Renal cortical epithelial cell (primary cell): ENCODE measurements at places on chromosomes 16 and 17.

DNA sequence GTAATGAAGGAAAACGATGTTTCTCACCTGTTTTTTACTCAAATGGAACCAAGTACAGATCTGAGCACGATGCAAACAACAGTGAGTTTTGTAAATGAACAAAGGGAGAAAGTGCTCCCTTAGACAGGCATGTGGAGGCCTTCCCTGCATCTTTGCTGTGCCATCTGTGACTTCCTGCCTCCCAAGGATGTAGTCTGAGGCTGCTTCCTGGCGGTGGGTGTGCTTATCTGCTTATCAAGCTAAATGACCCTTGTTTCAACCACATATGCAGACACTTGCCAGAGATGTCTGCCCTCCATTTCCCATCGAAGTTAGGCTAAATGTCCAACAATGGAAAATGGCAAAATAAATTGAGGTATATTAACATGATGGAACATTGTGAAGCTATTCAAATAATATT is 34.6 kb downstream of the RGS9 start:
- DNase-seq = no peak

- DNase-seq = no peak
These were observed 75.1 kb downstream of the ZNF778 start for GRCh38 chr16:89292443-89293078.

DNA sequence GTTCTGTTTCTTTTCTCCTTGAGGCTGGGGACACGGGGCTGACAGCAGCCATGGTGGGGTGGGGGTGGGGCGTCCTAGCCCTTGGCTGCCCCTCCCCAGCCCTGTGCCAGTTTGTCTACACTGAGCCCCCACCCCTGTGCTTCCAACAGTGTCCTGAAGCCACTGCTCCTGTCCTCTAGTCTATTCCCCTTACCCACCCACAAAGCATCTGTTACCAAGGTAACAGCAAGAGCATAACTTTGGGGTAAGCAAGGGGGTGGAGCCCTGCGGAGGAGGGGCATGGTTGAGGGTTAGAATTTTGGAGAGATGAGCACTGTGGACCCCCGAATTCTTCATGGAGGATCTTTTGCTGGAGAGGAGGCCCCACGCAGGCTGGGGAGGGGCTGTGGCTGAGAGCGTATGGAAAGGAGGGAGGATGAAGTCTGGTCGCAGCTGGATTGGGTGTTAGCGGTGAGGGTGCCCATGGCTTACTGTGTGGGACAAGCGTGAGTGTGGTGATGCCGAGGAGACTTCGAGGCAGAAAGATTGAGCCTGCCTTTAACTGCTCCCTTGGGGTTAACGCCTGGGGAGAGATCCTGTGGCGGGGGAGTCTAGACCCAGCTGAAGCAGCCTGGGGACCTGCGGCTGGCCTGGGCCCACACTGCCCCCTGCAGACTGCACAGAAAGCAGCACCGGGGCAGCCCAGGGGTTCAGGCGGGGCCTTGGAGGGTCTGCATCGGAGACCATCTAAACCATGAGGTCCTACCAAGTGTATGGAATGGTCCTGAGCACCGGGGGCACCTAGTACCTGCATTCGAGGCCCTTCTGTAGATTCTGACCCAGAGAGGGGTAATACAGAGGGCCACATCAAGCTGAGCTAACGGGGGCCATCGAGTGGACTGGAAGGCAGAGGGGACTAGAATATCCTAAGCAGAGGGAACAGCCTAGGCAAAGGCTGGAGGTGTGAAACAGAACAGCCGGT is 6.1 kb upstream of the STAC2 start:
- DNase-seq = no peak

DNA sequence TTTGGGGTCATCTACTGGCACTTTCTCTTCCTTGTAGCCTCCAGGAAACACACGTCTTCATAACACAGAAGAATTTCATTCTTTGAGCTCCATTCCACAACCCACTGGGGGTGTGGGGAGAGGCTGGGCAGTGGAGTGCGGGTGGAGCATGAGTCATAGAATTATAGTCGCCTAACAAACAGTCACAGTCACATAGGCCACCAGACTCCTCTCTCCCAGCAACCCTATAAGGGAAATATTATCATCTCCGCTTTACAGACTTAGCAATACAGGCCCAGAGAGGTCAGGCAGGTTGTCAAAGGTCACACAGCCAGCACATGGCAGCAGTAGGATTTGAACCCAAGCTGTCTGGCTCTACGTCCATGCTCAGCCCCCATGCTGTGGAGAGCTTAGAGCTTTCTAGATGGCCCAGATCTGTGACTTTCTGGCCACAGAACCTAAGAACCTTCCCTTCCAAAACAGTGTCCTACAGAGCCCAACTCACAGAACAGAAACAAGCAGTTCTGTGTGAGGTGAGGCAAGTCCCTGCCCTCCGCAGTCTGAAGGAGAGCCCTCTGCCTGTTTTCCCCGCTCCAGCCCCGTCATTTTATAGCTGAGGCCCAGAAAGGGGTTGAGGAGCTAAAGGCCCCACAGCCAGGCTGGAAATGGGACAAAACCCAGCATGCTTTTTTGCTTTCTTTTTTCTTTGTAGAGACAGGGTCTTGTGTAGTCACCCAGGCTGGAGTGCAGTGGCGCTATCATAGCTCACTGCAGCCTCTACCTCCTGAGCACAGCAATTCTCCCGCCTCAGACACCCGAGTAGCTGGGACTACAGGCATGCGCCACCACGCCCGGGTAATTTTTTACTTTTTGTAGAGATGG is 10.7 kb upstream of the LITAF start:
- peak; percentile 78 for DNase-seq

DNA sequence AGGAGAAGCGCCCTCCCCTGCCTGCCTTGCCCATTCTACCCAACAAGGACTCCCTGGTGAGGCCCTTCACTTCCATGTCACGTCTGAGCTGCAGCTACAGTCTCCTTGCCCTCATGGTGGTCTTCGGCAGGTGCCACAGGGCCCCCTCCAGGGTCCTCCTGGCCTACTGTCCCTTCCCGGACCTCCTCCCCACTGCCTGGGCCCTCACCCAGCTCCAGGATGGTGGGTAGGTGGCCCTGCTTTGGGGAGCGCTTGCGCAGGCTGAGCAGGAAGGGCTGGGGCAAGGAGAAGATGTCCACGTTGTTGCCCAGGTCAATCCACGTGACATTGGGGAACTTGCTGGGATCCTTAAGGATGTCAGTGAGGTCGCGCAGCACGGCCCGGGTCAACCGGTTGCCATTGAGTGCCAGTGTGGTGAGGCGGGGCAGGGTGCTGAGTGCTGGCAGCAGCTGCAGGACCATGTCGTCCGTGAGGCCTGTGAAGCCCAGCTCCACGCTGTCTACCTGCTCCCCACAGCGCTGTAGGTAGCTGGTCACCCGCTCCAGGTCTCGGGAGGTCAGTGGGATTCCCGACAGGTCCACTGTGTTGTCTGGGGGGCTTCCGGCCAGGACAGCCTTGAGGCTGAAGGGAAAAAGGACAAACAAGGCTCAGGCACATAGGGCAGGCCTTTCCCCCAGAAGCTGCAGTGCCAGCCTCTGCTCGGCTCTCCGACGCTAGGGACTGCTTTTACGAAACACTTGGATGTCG is 28.3 kb downstream of the TRPV2 start:
- no peak for DNase-seq

- peak; percentile 53 for DNase-seq
These were observed 12.5 kb upstream of the SREBF1 start for GRCh38 chr17:17849147-17849820.

- DNase-seq = no peak
These were observed 67.7 kb downstream of the NDEL1 start for GRCh38 chr17:8503368-8503767.

DNA sequence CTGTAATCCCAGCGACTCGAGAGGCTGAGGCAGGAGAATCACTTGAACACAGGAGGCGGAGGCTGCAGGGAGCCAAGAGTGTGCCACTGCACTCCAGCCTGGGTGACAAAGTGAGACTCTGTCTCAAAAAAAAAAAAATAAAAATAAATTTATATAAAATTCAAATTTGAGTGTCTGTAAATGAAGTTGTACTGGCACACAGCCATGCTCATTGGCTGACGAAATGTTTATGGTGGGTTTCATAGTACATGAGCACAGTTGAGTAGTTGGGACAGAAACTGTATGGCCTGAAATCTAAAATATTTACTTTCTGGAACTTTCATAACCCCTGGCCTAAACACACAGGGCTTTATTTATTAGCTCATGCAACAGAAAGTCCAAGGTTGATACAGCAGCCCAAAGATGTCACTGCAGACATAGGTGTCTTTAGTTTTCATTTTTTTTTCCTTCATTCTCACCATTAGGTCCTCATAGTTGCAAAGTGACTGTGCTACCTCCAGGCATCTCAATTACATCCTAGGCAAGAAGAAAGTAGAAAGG is 355.3 kb downstream of the SLC39A11 start:
- no peak for DNase-seq

- DNase-seq = peak; percentile 80
These were observed 8.0 kb downstream of the TNRC6A start for GRCh38 chr16:24737391-24737871.

DNA sequence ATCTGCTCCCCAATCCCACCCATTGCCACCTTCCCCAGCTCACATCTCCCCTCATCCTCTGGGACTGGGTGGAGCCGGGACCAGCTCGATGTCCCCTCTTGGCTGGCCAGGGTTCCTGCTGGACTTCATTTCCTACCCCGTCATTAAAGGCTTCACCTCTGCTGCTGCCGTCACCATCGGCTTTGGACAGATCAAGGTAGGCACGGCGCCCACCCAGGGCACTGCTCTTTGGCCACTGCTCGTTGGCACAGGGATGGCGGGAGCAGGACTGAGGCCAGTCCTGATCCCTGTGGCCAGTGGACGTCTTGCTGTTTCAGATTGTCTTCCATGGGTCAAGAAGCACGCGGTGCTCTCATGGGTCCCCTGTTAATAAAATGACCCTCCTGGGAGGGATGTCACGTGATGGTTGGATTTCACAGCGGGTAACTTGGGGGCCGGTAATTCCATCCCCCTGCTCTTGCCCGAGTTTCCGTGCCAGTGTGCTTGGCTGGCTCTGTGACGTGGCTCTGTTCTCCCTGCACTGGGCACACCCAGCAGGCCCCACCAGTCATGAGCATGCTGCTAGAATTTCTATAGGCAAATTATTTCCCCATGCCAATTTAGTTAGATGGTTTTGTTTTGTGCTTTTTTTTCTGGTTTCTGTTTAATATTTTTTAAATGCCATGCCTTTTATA is 3.1 kb downstream of the SLC26A11 start:
- no peak for DNase-seq

GRCh38 chr16:65312795-65313194 is 190.9 kb upstream of the CDH11 start:
- DNase-seq = no peak

DNA sequence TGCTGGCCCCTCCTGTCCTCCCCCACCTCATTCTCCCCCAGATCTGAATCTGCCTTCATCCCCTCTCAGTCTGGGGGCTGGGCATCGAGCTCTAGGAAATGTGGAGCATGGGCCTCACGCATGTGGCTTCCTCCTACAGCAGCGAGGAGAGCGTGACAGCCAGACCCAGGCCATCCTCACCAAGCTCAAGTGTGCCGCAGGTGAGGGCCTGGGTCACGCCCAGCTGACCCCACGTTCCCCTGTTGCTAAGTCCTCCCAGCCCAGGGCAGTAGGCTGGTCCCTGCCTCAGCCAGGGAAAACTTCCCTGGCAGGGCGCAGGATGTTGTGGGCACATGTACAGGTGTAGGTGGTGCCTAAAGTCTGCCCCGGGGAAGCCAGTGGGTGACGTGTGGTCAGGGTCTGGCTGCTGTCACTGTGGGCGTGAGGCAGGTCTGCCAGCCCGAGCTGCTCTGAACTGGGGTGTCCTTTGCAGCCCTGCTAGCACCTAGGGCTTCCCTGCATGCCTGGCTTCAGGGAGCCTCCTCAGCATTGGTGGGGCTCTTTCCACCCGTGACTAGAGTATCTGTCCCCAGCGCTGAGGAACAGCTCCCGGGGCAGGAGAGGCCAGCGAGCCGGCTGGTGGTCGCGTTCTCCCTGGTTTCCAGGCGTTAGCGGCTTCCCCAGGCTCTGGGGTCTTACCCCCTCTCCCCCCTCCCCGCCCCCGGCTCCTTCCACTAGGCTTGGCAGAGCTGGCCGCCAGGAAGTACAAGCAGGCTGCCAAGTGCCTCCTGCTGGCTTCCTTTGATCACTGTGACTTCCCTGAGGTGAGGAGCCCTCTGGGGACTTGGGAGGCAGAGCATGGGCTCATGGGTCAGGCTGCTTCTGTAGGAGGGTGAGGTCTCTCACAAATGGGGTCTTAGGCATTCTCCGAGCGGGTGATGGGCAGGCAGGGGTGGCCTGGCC is 3.6 kb downstream of the GPS1 start:
- DNase-seq = no peak

GRCh38 chr17:17191346-17191792 is 14.8 kb downstream of the PLD6 start:
- peak; percentile 47 for DNase-seq

- DNase-seq = no peak
These were observed 35.6 kb downstream of the RNF213 start for GRCh38 chr17:80296221-80296620.

DNA sequence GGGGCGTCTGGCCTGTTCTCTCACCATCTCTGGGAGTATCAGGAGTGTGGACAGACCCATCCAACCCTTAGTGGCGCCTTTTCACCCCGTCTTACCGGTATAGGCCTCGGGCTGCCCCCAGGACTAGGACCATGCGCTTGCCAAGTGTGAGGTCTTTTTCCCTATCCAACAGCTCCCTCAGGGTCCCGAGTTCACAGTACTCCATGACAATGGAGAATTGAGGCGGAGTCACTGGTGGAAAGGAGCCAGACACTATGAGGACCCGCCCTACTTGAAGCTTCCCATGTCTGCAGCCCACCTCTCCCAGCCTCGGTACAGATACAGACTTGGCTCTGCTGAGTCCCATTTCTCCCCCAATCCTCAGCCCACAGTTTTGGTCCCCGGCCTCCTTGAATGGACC is 15.9 kb upstream of the RFWD3 start:
- no peak for DNase-seq

- peak; percentile 62 for DNase-seq
These were observed 23.4 kb upstream of the KRT24 start for GRCh38 chr17:40726919-40727318.

GRCh38 chr17:27904114-27904513 is 10.9 kb upstream of the LYRM9 start:
- no peak for DNase-seq

- DNase-seq = no peak
These were observed 18.7 kb downstream of the ZNF200 start for GRCh38 chr16:3216263-3216640.

DNA sequence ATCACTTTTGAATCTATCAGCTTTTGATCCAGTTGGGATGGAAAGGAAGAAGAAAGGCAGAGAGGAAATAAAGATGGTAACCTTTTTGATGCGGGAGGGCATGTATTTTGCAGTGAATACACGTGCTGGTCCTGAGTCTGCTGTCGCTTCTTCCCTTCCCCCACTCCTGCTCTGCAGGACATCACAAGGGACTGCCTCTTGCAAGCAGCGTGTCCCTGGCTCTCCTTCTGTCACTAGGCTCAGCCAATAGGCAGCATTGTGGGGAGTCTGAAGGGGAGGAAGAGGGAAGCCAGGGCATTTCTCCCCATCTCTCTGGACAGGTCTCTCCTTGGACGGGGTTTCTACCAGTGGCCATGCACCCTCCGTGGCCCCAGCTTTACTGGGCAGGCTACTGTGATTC is 15.7 kb upstream of the WFDC1 start:
- DNase-seq = no peak
